Neural crest cell (in vitro differentiated cells): ENCODE measurements at places on chromosomes 3 and 15. TPM values are rescaled to one million over a fixed set of nuclear protein-coding genes. Genes with fewer than 3 reads are reported as not detected.
A peak's percentile ranks its signal among the peaks of the same experiment; 100 is the strongest.

DNA sequence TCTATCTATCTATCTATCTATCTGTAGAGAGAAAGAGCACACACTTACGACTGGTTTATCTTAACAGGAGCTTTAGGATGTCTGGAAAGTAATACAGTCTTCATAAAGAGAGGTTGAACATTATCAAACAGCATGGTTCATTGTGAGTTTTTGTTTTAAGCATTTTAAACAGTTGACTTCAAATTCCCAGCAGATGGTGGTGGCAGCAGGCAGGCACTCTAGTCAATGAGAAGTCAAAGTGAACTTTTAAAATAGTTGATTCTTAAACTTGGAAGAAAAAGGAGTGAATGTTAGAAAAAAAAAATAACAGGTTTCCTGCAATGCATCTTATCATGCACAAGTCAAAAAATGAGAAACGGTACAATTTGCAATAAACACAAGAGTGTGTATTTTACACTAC, 432.7 kb downstream of the IL5RA start:
- H3K4me3 ChIP-seq = no peak overlapping the region
- no peak for DNase-seq
- no peaks in the 10 kb centered on the region for H3K36me3 ChIP-seq
- H3K4me1 ChIP-seq = peaks cover 5% of the 10 kb centered on the region
- no peaks in the 10 kb centered on the region for H3K27me3 ChIP-seq

GRCh38 chr3:177982034-177982433, 554.2 kb upstream of the KCNMB2 start:
- H3K4me1 ChIP-seq = no peaks in the 10 kb centered on the region
- no peaks in the 10 kb centered on the region for H3K36me3 ChIP-seq
- no peak overlapping the region for H3K27ac ChIP-seq
- no peak overlapping the region for H3K4me3 ChIP-seq
- no peak for DNase-seq
- no peaks in the 10 kb centered on the region for H3K27me3 ChIP-seq

DNA sequence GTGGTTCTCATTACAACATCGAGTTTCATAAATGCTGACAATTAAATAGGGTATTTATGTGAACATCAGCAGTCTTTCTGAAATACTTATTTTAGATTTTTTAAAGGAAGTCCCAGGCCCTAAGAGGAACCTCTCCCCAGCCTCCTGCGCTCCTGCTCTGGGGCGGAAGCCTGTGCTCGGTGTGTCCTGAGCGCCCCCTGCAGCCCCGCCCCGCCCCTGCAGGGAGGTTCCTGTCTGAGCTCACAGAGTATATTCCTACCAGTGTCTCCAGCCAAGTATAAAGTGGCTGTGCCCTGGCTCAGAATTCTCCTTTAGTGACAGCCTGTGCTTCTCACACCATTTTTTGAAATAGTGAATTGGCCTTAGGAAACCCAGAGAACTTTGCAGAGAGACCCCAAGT, 567.9 kb downstream of the GOLGA6L6 start:
- H3K36me3 ChIP-seq = no peaks in the 10 kb centered on the region
- H3K27ac ChIP-seq = no peak overlapping the region
- no peak for DNase-seq
- H3K4me3 ChIP-seq = no peak overlapping the region
- H3K4me1 ChIP-seq = no peaks in the 10 kb centered on the region

GRCh38 chr15:48109856-48110531, 10.8 kb upstream of the SLC24A5 start:
- no peaks in the 10 kb centered on the region for H3K36me3 ChIP-seq
- no peak for DNase-seq
- peaks cover 35% of the 10 kb centered on the region for H3K4me1 ChIP-seq
- H3K4me3 ChIP-seq = no peak overlapping the region
- H3K27me3 ChIP-seq = peaks cover 7% of the 10 kb centered on the region
- peak overlapping the region; percentile 0 for H3K27ac ChIP-seq

DNA sequence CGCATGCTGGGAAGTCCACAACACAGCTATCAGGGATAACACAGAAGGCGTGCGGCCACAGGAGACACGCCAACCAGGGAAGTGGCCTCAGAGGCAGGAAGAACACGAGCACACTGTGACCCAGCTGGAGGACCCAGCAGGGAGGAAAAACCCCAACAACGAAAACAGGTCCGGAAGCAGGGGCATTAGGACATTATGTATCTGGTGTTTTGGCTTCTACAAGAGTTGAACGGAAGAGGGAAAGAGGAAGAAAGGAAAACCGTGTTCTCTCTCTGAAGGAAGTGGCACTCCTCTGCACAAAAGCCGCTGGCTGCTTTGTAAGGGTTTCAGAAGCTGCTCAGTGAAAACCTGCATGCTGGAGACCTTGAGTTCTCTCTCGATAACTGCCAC, 61.8 kb downstream of the HACD2 start:
- no peak overlapping the region for H3K4me3 ChIP-seq
- peaks cover 3% of the 10 kb centered on the region for H3K36me3 ChIP-seq
- DNase-seq = no peak

DNA sequence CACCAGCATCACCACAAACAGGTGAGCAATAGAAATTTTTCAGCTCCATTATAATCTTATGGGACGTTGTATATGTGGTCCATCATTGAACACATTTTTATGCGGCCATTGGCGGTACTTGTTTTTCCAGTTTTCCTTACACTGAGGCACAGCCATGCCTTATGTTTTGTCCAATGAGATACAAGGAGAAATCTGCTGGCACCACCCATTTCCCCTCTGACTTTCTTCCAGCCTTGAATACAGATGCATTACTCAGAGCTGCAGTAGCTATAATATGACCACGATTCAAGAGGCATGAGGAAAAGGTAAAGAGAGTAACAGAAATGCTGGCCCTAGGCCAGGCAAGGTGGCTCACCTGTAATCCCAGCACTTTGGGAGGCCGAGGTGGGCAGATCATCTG, 9.0 kb upstream of the PIK3R4 start:
- no peaks in the 10 kb centered on the region for H3K36me3 ChIP-seq
- H3K27me3 ChIP-seq = no peaks in the 10 kb centered on the region
- no peak overlapping the region for H3K4me3 ChIP-seq
- H3K4me1 ChIP-seq = peaks cover 8% of the 10 kb centered on the region
- no peak overlapping the region for H3K27ac ChIP-seq

DNA sequence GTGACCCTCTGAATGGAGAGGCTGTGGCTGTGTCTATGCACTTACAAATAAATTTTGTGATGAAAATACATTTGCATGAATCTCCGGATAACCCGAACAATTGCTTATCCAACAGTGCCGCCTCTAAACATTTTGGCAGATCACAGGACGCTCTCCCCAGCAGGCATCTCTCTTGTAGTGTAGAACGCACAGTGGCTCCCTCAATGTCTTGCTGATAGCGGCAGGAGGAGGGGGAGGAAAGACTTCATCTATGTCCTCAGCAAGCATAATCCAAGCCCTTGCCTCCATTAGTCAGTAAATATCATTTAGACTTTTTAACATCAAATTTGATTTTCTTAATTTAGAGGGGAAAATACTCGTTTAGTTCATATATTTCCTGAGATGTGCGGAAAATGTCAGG, 318.1 kb upstream of the IGF1R start:
- no peak overlapping the region for H3K27ac ChIP-seq
- no peak overlapping the region for H3K4me3 ChIP-seq
- H3K4me1 ChIP-seq = peaks cover 4% of the 10 kb centered on the region
- no peaks in the 10 kb centered on the region for H3K36me3 ChIP-seq
- DNase-seq = no peak

DNA sequence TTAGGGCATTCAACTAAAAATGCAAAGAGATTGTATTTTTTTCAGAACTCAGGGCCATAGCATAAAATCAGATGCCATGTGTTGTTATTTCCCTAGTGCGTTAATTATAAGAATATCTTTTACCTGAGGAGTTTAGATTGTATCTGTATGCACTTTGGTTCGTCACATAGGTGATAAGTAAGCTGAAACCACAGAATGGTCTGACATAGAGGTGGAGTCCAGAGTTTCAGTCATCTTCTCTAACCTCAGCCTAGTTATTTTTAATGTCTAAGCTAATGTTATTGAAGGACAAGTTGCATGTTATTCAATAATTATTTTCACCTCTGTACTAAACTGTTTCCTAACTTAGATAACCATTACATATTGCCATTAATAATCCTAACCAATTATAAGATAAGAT, 27.1 kb upstream of the CNTN4 start:
- no peaks in the 10 kb centered on the region for H3K4me1 ChIP-seq
- no peak for DNase-seq
- H3K27ac ChIP-seq = no peak overlapping the region
- H3K36me3 ChIP-seq = no peaks in the 10 kb centered on the region

DNA sequence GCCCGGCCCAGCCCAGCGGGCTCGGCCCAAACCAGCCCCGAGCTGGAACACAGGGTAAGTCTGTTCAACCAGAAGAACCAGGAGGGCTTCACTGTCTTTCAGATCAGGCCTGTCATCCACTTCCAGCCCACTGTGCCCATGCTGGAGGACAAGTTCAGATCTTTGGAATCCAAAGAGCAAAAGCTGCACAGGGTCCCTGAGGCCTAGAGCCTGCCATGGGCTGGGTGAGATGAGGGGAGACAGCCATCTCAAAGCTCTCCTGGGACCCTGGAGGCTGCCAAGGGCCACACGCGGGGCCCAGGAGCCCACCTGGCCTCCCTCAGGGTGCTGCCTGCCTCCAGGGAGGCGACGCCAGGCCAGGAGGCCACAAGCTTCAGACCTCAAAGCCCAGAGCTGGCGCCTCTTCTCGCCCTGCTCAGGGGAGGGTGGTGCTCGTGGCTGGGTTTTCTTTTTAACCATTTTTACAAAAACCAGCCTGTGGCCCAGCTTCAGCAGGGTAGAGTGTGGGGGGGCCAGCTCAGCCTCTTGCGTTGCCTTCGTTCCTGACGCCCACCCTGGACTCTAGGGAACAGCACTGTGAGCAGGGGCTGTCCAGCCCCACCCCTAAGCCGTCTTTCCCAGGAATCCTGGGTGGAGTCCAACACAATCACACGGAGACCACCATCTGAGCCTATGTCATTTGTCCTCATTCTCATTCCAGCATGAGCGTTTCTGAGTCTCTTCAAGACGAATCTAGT, 107.0 kb downstream of the ETFA start:
- no peak for DNase-seq
- no peak overlapping the region for H3K27ac ChIP-seq
- peaks cover 2% of the 10 kb centered on the region for H3K36me3 ChIP-seq
- H3K4me1 ChIP-seq = no peaks in the 10 kb centered on the region

DNA sequence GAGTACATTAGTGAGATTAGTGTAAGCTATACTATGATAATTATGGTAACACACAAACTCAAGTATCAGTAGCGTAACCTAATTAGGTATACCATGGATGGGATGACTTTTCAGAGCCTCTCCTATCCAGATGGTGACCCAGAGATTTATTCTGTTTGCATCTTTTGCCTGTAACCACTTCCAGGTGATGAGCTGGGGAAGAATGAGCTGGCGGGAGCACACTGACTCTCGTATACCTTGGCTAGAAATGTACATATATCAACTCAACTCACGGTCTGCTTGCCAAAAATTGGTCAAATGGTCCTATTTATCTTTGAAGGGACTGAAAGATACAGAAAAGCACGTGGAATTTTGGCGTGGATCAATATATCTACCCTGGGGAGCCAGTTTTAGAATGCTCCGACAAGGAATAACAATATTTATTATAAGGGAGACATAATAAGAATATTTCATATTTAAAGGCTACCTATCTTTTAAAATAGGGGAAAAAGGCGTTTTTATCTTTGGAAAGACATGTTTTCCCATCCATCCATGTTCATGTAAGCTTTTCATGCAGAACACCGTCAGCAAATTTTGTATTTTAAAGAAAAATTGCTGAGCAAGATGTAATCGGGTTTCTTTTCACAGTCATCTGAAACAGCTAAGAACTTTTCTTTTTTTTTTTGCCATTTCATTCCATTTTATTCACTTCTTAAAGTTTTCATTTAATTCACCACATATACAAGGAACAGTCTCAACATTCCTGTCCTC, 502.6 kb upstream of the CBLB start:
- H3K4me1 ChIP-seq = no peaks in the 10 kb centered on the region
- no peak overlapping the region for H3K4me3 ChIP-seq
- no peak for DNase-seq

DNA sequence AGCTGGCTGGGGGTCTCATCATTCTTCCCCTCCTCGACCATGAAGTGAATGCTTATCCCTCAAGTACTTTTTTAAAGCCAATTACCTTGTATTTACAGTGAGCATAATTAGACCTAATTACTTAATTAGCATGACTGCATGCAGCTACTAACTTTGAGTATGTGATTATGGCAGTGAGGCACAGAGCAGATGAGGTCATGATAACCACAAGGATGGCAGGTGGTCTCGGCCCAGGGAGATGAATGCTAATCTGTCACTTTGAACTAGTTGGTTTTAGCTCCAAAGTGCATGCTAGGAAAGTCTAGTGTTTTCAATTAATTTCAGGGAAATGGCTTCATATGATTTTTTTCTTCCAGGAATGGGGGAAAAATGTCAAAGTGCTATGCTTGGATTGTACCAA, 233.8 kb downstream of the NTRK3 start:
- H3K27me3 ChIP-seq = peaks cover 38% of the 10 kb centered on the region
- no peak overlapping the region for H3K27ac ChIP-seq
- no peak for DNase-seq

DNA sequence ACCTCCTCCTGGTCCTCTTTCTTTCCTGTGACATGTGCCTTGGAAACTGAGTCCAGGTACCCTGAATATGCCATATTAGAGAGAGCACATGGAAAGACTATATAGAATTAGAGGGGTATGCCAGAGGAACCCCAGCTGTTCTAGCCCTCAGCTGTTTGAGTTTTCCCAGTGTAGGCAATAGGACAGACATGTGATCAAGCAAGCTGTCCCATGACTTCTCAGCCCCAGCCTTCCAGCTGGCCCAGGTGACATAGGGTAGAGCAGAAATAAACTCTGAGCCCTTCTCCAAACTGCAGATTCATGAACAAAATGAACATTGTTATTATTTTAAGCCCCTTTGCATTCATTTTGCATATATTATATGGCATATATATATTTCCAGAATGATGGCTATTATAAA, 118.7 kb downstream of the PPM1L start:
- no peaks in the 10 kb centered on the region for H3K36me3 ChIP-seq
- no peak overlapping the region for H3K27ac ChIP-seq
- H3K27me3 ChIP-seq = no peaks in the 10 kb centered on the region
- no peak overlapping the region for H3K4me3 ChIP-seq

- peaks cover 9% of the 10 kb centered on the region for H3K36me3 ChIP-seq
- H3K27ac ChIP-seq = no peak overlapping the region
- H3K4me3 ChIP-seq = peak overlapping the region; percentile 91
Measured at GRCh38 chr3:140943781-140944552, 2.3 kb downstream of the SLC25A36 start.

GRCh38 chr15:74857082-74857655, 14.2 kb upstream of the ULK3 start:
- H3K27me3 ChIP-seq = no peaks in the 10 kb centered on the region
- peak overlapping the region; percentile 27 for H3K27ac ChIP-seq

GRCh38 chr3:183411216-183411922, 17.1 kb downstream of the MCF2L2 start:
- H3K4me1 ChIP-seq = no peaks in the 10 kb centered on the region
- H3K27me3 ChIP-seq = peaks cover 3% of the 10 kb centered on the region
- H3K36me3 ChIP-seq = no peaks in the 10 kb centered on the region
- no peak for DNase-seq
- no peak overlapping the region for H3K27ac ChIP-seq

GRCh38 chr3:140152851-140153639, 218.1 kb downstream of the CLSTN2 start:
- no peaks in the 10 kb centered on the region for H3K4me1 ChIP-seq
- H3K27me3 ChIP-seq = no peaks in the 10 kb centered on the region
- H3K36me3 ChIP-seq = peaks cover 2% of the 10 kb centered on the region
- DNase-seq = no peak
- no peak overlapping the region for H3K4me3 ChIP-seq

SST gene
- 4.5 and 4.6 TPM in 2 replicates for total RNA-seq

P2RY12 gene
- not detected in 2 replicates for total RNA-seq

TMEM266 gene
- total RNA-seq = 0.34 and 0.58 TPM in 2 replicates

ARIH2 gene
- total RNA-seq = 91.7 and 101 TPM in 2 replicates

TLR9 gene
- total RNA-seq = 0.16 TPM in 1 of 2 replicates, not detected in the other

NSMCE3 gene
- 11.9 and 12.5 TPM in 2 replicates for total RNA-seq

PRR23A gene
- total RNA-seq = not detected in 2 replicates
